ENCODE measurements at places on chromosomes 4 and X.

DNA sequence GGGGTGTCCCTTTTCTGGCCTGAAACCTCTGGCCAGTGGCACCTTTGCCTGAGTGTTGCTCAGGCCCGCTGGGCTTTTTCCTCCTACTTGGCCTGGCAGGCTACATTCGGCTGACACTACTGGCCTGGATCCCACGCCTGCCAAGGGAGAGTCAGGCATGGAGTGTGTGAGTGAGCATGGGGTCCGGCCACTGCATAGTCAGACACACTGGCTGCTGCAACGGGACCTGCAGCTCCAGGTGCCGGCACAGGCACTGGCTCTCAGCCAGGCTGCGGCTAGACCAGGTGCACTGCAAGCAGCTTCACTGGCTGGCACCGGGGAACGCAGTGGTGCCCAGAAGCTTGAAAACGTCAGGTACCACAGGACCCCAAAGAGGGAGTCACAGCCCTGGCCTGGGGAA, 434.9 kb downstream of the ARHGAP24 start:
- peak; percentile 16 for DNase-seq

- no peak for DNase-seq
These were observed 2.4 kb downstream of the ZMYM3 start for GRCh38 chrX:71251466-71251973.

DNA sequence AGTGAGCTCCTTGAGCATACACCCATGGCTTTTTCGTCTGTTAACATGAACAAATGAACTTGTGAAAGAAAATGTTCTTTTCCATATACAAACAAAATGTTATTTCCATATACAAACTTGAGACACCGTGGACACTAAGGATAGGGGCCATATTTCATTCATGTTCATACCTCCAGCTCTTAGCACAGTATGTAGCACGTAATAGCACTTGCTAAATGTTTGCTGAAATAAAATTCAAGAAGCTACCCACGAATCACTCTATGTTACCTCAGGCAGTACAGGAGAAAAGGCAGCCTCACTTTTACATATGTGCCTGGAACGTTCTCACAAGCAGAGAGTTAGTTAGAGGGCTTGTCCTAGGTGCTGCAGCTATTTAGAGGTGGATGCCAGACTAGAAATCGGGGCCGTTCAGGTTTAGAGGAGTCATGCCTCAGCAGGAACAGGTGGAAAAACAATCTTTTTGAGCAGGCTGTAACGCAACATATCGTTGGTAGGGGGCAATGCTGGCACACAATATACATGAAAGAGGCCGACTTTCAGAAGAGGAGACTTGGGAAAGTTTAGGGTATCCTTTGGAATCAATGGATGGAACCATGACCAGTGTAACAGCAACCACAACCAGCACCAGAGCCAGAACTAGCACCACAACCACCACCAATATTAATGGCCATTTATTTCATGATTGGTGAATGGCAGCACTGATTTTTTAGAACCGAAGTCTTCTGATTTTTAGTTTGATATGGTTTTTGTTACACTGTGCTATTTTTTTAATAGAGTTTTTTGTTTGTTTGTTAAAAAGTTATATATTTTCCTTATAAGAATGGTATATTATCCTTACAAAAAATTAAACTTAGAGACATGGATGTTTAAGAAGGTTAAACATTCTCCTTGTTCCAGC, 14.8 kb upstream of the PAQR3 start:
- DNase-seq: no peak

GRCh38 chr4:86939729-86940575, 5.1 kb downstream of the AFF1 start:
- no peak for DNase-seq

DNA sequence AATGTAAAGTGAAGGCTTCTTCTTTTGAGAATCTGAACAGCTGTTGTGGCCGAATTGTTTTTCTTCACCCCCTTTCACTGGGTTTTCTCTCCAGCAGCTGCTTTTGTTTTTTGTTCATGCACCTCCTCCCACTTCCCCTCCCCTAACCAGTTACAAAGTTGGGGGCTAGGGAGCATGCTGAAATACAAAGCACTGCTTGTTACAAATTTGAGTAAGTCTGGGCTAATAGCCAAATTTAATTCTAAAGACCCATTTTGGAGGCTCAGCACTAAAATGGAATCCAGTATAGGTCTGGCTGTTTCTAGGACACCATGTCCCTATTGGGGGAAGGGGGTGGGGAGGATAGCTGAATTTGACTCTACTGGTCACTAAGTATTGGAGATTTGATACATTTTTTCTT, 89.2 kb upstream of the GPM6B start:
- DNase-seq: no peak

DNA sequence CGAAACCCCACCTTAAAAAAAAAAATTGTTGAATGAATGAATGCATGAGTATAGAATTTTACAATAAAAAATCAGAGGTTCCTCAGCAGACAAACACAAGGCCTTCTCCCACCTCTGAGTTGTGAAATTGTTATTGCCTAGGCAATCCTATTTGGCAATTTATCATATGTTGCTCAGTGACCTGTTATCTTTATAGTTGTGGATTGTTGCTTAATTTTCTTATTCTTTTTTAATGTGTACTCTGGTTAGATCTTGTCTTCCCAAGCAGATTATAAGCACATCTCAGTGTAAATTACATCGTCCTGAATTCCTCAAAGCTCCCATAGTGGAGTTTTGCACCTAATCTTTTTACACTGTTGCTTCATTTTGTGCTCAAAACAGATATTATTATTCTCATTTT, 71.9 kb downstream of the RBM47 start:
- DNase-seq: no peak

DNA sequence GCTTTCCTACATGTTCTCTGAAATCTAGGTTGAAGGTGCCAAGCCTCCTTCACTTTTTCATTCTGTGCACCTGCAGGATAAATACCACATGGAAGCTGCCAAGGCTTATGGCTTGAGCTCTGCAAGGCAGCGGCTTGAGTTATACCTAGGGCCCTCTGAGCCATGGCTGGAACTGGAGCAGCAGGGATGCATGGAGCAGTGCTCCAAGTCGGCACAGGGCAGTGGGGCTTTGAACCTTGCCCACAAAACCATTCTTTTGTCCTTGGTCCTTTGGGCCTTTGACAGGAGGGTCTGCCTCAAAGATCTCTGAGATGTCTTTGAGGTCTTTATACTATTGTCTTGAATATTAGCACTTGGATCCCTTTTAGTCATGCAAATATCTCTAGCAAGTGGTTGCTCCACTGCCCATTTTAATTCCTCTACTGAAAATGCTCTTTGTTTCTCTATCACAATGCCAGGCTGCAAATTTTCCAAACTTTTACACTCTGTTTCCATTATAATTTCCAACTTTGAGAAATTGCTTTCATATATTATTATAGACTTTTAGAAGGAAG, 536.2 kb upstream of the KLHL4 start:
- DNase-seq: no peak

GRCh38 chr4:179145746-179146525, 1703.7 kb upstream of the AGA start:
- DNase-seq: no peak

DNA sequence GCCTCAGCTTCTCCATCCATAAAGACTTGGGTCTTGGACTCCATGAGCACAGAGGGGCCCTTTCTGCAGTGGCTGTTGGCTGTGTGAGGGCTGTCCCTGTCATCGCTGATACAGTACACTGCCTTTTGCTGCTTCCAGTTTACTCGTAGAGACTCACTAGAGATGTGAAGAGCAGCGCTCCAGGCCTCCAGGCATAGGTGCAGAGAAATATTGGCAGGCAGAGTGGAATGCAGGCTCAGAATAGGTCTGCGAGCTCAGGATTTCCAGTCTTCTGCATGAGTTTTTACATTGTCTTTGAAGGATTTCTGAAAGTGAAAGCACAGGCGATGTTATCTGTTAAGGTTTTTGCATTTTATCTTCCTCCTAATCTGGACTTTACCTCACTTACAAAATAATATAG, 97.4 kb downstream of the AASDH start:
- DNase-seq: no peak

GRCh38 chr4:73662709-73663546, 42.7 kb upstream of the RASSF6 start:
- DNase-seq: no peak

DNA sequence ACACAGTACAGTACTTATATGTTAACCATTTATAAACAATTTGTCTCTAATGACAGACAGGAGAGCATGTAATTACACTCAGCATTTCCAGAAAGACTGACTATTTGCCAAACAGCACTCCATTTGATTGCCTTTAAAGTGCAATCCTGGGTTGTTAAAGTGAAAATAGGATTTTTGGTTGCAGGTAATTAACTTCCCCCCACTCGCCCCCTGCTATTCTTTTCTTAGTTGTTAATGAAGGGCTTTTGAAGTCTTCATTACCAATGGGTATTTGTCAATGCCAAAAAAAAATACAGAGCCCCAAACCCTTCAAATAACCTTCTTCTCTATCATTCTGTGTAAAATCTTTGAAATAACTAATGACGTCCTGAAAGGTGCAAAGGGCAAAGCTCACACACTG, 825.6 kb downstream of the STPG2 start:
- DNase-seq: no peak

GRCh38 chr4:24160358-24160757, 270.5 kb upstream of the PPARGC1A start:
- DNase-seq: no peak

DNA sequence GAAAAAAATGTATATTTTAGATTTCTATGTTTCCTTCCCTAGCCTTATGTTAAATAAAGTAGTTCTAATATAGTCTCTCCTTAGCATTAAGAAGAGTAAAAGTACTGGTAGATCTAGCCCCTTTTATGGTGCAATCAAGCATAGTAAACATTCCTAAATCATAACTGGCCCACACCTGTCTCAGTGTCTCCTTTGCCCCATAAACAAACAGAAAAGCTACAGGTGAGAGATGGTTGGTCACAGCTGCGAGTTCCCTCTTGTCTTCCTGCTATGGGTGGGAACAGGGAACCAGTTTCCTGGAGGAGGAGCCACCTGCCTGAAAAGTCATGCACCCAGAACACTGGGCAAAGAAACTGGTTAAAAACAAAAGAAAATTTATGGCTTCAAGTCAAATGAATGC, 16.6 kb downstream of the SOWAHB start:
- no peak for DNase-seq

- DNase-seq: no peak
These were observed 80.1 kb upstream of the STIM2 start for GRCh38 chr4:26780539-26780938.

DNA sequence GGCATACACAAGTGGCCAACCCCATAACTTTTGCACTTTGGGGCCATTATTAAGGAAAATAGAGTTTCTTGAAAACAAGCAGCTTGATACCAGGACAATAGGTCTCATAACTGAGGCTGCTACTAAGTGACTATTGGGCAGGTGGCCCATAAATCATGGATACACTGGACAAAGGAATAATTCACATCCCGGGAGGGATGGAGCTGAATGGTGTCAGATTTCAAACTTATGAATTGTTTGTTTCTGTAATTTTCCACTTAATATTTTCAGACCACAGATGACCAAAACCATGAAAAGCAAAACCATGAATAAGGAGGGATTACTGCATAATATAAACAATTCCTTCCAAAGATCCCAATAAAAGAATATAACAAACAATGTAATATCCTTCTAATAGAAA, 114.4 kb downstream of the WDFY3 start:
- peak; percentile 30 for DNase-seq

DNA sequence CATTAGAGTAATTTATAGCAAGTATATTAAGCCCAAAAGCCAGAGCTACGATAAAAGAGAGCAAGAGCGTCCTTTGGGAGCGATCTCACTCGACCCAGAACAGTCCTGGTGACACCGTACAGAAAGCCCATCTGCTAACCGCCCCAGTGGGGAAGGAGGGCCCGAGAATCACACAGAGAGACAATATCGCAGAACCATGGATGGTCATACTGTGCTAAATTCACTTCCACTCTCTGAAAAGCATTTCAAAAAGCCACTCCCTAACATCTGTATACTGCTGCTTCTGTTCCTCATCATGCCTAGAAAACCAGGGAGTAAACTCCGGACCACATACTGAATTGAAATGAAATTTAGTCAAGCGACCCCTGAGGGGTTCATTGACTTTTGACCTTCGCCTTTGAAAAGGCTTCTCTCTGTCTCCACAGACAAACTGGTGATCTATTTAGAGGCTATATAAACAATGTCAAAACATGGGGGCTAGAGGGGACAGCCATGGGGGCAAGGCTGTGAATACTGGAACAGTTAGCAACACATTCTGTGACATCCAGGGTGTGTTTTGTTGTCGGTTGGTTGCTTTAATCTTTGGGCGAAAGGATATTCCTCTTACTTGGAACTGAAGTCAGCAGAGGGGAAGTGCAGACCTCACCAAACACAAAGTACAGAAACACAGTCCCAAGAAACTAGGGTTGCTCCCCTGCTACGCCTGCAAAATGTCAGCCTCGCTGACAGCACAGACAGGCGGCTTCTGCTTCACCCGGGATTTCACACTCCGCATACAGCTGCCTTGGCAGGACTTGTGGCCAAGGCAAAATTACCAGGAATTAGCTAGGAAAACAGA, 129.0 kb upstream of the RASGEF1B start:
- no peak for DNase-seq

DNA sequence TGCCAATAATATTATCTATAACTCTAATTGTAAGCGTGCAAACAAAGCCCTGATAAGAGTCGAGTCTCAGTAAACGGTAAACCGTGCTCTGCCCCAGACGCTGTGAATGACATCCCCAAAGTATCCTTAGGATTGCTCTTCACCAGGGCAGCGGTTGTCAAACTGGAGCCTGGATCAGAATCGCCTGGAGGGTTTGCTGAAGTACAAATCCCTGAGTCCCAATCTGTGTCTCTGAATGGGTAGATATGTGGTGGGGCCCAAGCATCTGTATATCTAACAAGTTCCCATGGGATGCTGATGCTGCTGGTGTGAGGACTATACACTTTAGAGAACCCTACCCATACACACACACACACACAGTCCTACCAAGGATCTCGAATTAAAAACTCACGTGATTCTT, 813 bp upstream of the APBB2 start:
- no peak for DNase-seq

- peak; percentile 48 for DNase-seq
These were observed 5.1 kb downstream of the USP27X start for GRCh38 chrX:49884290-49884862.

DNA sequence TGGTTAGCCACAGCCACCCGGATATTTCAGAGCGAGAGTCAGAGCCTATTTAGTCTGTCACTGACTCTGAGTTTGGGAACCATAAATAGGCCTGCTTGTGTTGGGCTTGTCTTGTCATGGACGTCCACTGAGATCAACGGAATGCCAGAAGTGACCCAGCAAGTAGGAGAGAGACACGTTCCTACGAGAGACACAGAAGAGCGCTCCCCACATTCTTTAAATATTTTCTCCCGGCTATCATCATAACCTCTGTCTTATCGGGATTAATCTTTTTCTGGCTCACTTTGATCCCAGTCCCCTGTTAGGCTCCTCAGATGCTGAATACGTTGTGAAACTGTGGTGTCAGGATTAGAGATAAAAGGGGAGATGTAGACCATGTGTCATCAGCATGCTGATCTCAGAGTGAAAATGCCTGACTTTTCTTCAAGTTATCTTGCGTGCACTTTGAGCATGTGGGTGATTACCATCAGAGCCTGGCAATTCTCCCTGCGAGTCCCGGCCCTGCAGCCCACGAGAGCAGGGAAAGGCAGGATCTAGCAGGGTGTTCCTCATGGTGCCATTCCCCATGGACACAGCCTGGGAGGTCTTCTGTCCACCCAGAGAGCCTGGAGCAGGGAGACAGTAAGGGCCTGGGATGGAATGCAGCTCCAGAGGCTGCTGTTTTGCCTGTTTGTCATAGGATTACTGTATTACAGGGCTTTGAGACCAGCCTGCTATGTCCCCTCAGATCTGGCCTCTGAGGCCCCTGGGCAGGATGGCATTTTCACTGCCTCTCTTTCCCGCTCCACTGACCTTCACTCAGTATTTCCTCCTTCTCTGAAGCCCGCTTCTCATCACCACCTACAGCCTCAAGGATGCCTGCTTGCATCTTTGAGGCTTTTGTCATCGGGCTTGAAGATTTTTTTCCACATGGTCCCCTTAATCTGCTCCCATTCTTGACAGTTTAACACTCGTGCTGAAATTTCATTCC, 2.8 kb upstream of the TENM3 start:
- DNase-seq: no peak
